Right hindlimb (tissue), 1 donor: ENCODE measurements at places on chromosomes 7 and 10.

- DNase-seq: peak; percentile 22
These were observed 78.4 kb downstream of the IPMK start for GRCh38 chr10:58189269-58189668.

GRCh38 chr7:71326595-71326994, 194.7 kb downstream of the GALNT17 start:
- DNase-seq: no peak

GRCh38 chr7:48741545-48741944, 182.8 kb upstream of the CDC14C start:
- DNase-seq: no peak

- no peak for DNase-seq
These were observed 312.9 kb downstream of the TCERG1L start for GRCh38 chr10:130998642-130999041.

DNA sequence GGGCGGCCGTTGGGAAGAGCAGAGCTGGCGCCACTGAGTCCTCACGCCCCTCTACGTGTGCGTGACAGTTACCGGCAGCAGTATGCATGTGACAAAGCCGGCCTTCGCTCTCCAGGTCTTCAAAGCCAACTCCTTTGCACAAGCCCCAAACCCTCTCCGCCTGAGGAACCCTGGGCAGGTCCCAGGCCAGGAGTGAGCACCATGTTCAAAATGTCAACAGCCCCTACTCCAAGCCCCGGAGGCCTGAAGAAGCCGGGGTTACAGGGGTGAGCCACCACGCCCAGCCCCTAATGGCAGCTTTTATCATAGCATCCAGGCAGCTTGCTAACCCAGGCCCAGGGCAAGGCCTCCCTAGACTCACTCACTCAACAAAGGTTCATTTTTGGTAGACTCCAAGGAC, 70.8 kb downstream of the OAT start:
- DNase-seq: no peak

DNA sequence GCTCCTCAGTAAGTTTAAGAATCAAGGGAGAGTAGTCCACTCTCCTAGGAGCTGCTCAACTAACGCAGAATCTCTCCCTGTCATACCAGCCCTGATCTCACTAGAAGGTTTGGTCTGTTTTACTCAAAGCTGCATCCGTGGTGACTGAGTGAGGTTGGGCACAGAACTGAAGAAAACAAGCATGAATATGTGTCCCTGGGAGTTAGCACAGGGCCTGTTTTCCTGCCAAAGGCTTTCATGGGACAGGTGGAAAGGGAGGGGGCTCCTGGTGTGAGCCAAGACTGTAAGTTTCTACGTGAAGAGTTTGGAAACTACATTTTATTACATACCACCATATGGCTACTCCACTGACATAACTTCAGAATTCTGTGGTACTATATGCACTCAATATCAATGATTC, 705.9 kb downstream of the MAGI2 start:
- no peak for DNase-seq

- DNase-seq: peak; percentile 94
These were observed 19.1 kb downstream of the MXI1 start for GRCh38 chr10:110226543-110226925.

- no peak for DNase-seq
These were observed 20.6 kb downstream of the RBM20 start for GRCh38 chr10:110664483-110665420.

GRCh38 chr7:85508642-85509410, 322.0 kb upstream of the SEMA3D start:
- DNase-seq: no peak

- DNase-seq: no peak
These were observed 410.8 kb upstream of the COBL start for GRCh38 chr7:51727441-51727840.

- no peak for DNase-seq
These were observed 174.9 kb downstream of the GALNT11 start for GRCh38 chr7:152200395-152200794.

DNA sequence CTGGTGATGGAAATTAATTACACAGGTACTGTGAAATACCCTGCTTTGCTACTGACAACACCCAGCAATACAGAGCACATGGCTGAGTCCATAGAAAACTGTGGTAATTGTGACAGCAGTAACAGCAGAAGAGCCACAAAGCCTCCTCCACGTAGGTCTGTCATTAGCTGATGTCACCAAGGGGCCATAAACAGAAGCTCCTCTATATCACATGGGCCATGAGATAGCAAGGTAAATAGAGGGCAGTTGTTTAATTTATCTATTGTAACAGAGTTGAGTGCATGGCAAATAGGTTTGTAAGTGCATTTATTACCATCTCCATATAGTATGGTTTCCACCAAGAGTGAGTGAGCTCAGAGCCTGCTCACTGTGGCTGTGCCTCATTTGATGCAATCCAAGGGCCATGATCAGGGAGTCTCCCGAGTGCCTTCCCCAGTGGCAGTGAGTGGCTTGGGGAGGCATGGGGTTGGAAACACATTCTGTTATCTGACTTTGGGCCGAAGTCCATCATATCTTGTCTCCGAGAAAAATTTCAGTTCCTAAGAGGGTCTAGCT, 281.2 kb downstream of the SKAP2 start:
- no peak for DNase-seq

DNA sequence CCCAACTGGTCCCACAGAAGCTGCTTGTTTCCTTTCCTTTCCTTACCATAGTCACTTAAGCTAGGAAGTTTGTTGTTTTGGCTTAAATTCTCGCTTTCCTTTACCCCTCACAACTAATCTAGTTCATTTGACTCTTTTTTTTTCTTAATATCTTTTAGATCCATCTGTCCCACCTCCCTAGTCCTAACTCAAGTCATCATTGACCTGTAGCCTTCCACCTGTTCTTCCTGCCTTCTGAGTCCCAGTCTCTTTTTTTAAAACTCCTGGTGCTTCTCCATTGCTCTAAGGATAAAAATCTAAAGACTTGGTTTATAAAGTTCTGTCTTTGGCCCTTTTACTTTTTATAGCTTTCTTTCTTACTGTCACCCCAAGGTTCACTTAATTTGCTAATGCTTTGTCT, 47.6 kb downstream of the RALA start:
- DNase-seq: no peak

DNA sequence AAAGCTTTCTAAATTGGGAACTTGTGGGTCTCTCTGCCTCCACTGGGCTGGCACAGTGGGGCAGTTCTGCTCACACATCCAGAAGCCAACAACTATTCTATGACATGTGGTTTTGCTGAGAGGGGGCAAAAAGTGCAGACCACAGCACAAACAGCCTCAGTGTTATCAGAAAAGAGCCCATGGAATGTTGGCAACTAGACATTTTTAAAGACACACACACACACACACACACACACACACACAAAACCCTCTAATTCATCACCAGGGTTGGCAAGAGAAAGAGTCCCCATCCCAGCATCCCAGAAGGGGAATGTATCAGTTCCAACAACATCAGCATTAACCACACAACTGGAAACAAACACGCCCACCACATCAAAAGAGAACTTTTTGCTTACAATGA, 117.1 kb downstream of the FGFR2 start:
- peak; percentile 46 for DNase-seq

GRCh38 chr7:133623721-133624120, 370.8 kb downstream of the EXOC4 start:
- DNase-seq: no peak
